Heart right ventricle (tissue), 16 donors: ENCODE measurements at places on chromosomes 2 and 18. TPM values are rescaled to one million over a fixed set of nuclear protein-coding genes. Genes with fewer than 3 reads are reported as not detected.

Gene LRRC30
- not detected for total RNA-seq

Gene ELOA2
- total RNA-seq, result not detected

Gene IL36G
- not detected for total RNA-seq

Gene SCYGR5
- total RNA-seq, result not detected

Gene FASTKD1
- total RNA-seq, result 101 TPM

Gene RIT2
- total RNA-seq, result not detected
